ENCODE measurements at places on chromosomes 4 and X.

GRCh38 chrX:50952406-50952805 lies 41.9 kb downstream of the BMP15 start:
- DNase-seq, result no peak

DNA sequence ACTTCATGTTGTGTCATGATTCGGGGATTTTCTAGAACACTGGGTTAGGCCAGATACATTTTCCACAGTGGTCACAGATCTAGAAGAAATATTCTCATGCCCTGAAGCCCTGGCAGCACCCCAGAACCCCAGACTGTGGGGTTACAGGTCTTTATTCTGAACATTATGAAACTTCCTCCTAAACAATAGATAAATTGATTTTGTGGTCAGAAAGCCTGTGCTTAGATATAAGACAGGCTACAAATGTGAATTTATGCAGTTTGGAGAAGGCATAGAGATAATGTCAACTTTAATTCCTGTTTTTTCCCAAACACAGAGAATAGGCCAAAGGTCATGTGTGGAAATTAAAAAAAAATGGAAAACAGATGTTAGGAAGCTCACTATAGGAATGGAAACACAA lies 492.9 kb downstream of the SPRY1 start:
- DNase-seq, result no peak

DNA sequence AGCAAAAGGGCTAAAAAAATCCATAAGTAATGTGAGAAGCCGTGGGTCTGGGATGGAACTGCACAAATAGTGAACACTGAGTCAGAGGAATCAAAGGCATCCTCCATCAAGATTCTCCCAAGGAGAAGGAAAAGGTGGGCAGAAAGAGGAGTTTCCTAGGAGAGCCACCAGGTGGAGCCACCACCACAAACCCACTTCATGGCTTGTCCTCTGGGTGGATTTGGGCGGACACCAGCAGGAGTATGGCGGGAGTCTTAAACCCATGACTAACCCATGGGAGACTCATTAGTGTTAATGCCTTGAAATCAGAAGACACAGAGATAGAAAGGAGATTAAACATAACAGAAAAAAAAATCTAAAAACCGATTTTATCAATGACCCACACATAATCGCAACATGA lies 147.7 kb downstream of the SH3KBP1 start:
- DNase-seq, result no peak

DNA sequence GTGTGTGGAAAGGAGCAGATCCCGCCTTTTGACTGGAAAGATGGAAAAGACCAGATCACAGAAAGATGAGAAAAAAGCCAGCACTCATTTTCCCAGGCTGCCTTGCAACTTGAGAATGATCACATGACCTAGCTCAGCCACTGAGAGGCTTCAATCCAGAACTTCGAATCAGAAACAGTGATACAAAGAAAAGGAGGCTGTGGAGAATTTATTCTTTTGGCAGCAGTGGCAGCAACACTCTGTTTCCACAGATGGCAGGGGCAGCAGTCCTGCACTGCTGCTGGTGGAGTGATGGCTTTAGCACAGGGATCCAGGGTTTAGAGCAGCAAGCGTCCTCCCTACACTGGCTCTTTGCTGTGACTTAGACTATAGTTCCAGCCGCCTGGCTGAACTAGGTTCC lies 77.8 kb upstream of the SH3RF1 start:
- DNase-seq, result no peak

DNA sequence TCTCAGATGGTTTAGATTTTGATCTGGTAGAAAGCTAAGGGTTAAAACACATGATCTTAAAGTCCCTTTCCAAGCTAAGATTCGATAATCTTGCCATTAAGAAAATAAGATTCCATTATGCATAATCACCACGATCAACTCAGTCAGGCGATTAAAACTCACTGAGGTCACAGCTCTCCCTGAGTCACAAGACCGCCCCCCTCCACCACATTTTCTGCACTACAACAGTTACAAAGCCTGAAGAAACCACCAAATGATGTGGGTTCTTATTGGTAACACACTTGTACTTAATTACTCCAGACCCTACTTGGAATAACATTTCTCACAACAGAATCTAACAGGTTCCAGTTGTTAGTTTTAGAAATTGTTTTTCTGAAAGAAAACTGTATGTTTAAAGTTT lies 62.8 kb downstream of the SH3KBP1 start:
- DNase-seq, result peak; percentile 20

Data from stimulated activated CD8-positive, alpha-beta memory T cell treated with anti-CD3 and anti-CD28 coated beads, Interleukin-4, amount 100 ng/mL, for 4 hours (primary cell).